ENCODE measurements at places on chromosomes 11 and 22. TPM values are rescaled to one million over a fixed set of nuclear protein-coding genes. Genes with fewer than 3 reads are reported as not detected.

TMEM191C gene
- 1.0 TPM for total RNA-seq

CASP4 gene
- 4.4 TPM for total RNA-seq

NCAM1 gene
- total RNA-seq = not detected

KBTBD3 gene
- total RNA-seq = 3.9 TPM

MCHR1 gene
- total RNA-seq = not detected

ALDH3B2 gene
- not detected for total RNA-seq

MB gene
- 7.8 TPM for total RNA-seq

SNRPD3 gene
- total RNA-seq = 294 TPM

PRR5 gene
- total RNA-seq = 15.7 TPM

ENDOD1 gene
- 10.9 TPM for total RNA-seq

VSIG10L2 gene
- not detected for total RNA-seq

MMP3 gene
- total RNA-seq = not detected

OR8G1 gene
- not detected for total RNA-seq

SLC5A4 gene
- total RNA-seq = not detected

EXPH5 gene
- 0.05 TPM for total RNA-seq

SLC5A12 gene
- total RNA-seq = not detected

TRIM51 gene
- not detected for total RNA-seq

DTX4 gene
- total RNA-seq = 4.1 TPM

IL18 gene
- total RNA-seq = 74.9 TPM

LUZP2 gene
- total RNA-seq = not detected

Measured in A549 treated with ZK216348 at 1 μM for 4 hours (cell line).